CD8-positive, alpha-beta memory T cell (primary cell): ENCODE measurements at places on chromosomes 13 and 19. TPM values are rescaled to one million over a fixed set of nuclear protein-coding genes. Genes with fewer than 3 reads are reported as not detected.

Gene MISP3
- 1.00 TPM for total RNA-seq

Gene CLEC17A
- total RNA-seq = 0.72 TPM

Gene ITGBL1
- not detected for total RNA-seq

Gene FCGBP
- total RNA-seq = 7.0 TPM

Gene MAB21L1
- not detected for total RNA-seq

Gene OR7C2
- total RNA-seq = not detected

Gene DHDH
- total RNA-seq = 0.42 TPM

Gene CEACAM1
- total RNA-seq = 0.46 TPM

Gene TEX101
- total RNA-seq = not detected

Gene MBD3L3
- total RNA-seq = not detected

Gene LRP3
- not detected for total RNA-seq

- H3K4me3 ChIP-seq = no peak overlapping the region
- H3K4me1 ChIP-seq = no peaks in the 10 kb centered on the region
- H3K27me3 ChIP-seq = no peaks in the 10 kb centered on the region
- no peak overlapping the region for H3K27ac ChIP-seq
- DNase-seq = no peak
Measured at GRCh38 chr13:93758575-93758974, 532.0 kb downstream of the GPC6 start.

- H3K4me1 ChIP-seq = no peaks in the 10 kb centered on the region
- H3K27ac ChIP-seq = no peak overlapping the region
- DNase-seq = no peak
- H3K36me3 ChIP-seq = no peaks in the 10 kb centered on the region
Measured at GRCh38 chr13:36098080-36098479, 33.1 kb downstream of the DCLK1 start.

DNA sequence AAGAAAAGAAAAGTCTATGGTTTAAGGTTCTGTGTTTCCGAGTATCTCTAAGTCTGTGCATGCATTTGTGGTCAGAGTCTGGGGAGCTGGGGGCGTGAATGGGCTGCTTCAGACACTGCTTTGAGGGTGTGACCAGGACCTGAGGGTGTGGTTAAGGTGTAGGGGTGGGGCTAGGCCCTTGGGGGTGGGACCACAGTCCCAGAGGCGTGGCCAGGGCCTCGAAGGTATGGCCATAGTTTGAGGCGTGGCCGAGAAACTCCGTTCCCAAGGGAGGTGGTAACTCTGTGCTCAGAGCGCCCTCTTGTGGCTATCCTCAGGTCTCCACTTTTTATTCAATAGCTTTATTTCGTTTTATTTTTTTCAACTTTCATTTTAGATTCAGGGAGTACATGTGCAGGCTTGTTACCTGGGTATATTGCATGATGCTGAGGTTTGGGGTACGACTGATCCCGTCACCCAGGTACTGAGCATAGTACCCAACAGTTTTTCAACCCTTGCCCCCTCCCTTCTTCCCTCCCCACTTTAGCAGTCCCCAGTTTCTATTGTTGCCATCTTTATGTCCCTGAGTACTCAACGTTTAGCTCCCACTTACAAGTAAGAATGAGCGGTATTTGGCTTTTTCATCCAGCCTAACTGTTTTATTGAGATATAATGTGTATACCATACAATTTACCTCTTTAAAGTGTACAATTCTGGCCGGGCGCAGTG is 7.0 kb upstream of the CBLC start:
- no peak overlapping the region for H3K4me3 ChIP-seq
- H3K4me1 ChIP-seq = peaks cover 8% of the 10 kb centered on the region
- peak; percentile 94 for DNase-seq

GRCh38 chr13:72204291-72204690 is 337.3 kb upstream of the DACH1 start:
- H3K27me3 ChIP-seq = no peaks in the 10 kb centered on the region
- no peak overlapping the region for H3K27ac ChIP-seq
- H3K4me3 ChIP-seq = no peak overlapping the region
- H3K4me1 ChIP-seq = no peaks in the 10 kb centered on the region
- DNase-seq = no peak

GRCh38 chr19:55303477-55303876 is 19.7 kb downstream of the BRSK1 start:
- H3K27me3 ChIP-seq = no peaks in the 10 kb centered on the region
- H3K4me1 ChIP-seq = peaks cover 14% of the 10 kb centered on the region
- DNase-seq = no peak

GRCh38 chr13:108752276-108752675 is 122.9 kb downstream of the MYO16 start:
- H3K27me3 ChIP-seq = no peaks in the 10 kb centered on the region
- no peak overlapping the region for H3K4me3 ChIP-seq
- DNase-seq = no peak
- H3K36me3 ChIP-seq = no peaks in the 10 kb centered on the region
- H3K4me1 ChIP-seq = no peaks in the 10 kb centered on the region

GRCh38 chr19:640606-641189 is 1.0 kb downstream of the FGF22 start:
- no peak overlapping the region for H3K27ac ChIP-seq
- DNase-seq = no peak
- no peaks in the 10 kb centered on the region for H3K27me3 ChIP-seq
- no peaks in the 10 kb centered on the region for H3K36me3 ChIP-seq
- H3K4me3 ChIP-seq = no peak overlapping the region

- H3K4me1 ChIP-seq = peaks cover 28% of the 10 kb centered on the region
- peaks cover 58% of the 10 kb centered on the region for H3K36me3 ChIP-seq
- no peak overlapping the region for H3K27ac ChIP-seq
- H3K4me3 ChIP-seq = no peak overlapping the region
Measured at GRCh38 chr13:114259374-114259773, 22.0 kb upstream of the UPF3A start.

- no peak overlapping the region for H3K4me3 ChIP-seq
- H3K27me3 ChIP-seq = no peaks in the 10 kb centered on the region
- no peaks in the 10 kb centered on the region for H3K4me1 ChIP-seq
- no peak for DNase-seq
Measured at GRCh38 chr19:5707576-5708575, 12.1 kb downstream of the LONP1 start.

DNA sequence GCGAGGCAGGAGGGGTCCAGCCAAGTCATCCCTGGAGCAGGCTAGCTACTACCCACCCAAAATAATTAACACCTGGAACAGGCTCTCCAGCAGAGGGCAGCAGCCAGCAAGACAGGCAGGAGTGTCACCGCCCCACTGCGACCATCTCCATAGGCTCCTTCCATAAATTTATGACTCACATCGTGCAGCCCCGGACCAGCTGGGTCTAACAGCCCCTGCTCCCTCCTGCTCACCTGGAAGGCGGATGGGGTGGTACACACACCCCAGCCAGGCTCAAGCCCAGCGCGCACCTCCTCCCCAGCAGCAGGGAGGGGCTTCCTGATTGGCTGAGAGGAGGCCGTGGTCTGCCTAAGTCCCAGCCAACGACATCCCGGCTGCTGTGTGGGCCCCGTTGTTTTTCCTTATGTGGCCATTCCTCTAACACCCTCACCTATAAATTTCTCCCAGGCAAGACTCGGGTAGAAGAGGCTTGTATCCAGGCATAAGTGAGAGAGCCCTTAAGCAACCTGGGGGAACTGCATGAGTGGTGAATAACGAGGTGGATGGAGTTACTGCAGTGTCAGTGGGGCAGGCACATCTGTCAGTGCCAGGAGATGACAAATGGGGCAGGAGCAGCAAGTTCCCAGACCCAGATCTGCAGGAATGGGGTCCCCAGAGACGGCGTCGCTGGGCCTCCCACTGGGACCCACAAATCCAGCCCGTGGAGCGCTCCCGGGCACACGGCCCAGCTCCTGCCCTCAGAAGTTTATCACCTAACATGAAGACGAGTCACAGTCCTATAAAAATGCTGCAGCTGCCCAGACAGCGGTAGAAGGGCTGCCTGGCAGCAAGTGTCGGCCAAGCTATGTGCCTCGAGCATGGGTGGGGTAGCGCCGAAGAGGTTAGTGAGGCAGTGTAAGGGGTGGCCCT is 43.1 kb downstream of the CEBPG start:
- no peak overlapping the region for H3K27ac ChIP-seq
- H3K36me3 ChIP-seq = no peaks in the 10 kb centered on the region
- DNase-seq = peak; percentile 44
- no peaks in the 10 kb centered on the region for H3K27me3 ChIP-seq
- peak overlapping the region; percentile 30 for H3K4me3 ChIP-seq

DNA sequence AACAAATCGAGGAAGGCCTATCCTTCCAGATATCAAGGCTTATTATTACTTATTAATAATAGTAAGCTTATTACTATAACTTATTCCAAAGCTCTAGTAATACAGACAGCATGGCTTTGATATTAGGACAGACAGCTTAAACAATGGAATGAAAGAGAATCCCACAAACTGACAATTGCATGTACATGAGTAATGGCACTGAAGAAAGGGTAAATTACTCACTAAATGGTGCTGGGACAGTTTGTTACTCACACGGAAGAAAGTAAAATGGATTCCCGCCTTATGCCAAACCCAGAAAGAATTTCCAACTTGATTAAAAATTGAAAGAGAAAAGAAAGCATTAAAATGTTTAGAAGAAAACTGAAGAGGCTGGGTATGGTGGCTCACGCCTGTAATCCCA is 60.3 kb downstream of the MIPEP start:
- no peaks in the 10 kb centered on the region for H3K36me3 ChIP-seq
- no peak overlapping the region for H3K4me3 ChIP-seq

GRCh38 chr19:17541184-17541759 is 14.2 kb upstream of the COLGALT1 start:
- H3K27ac ChIP-seq = no peak overlapping the region
- H3K27me3 ChIP-seq = no peaks in the 10 kb centered on the region
- no peak overlapping the region for H3K4me3 ChIP-seq
- no peaks in the 10 kb centered on the region for H3K36me3 ChIP-seq
- H3K4me1 ChIP-seq = peaks cover 10% of the 10 kb centered on the region

GRCh38 chr13:98796798-98797197 is 44.3 kb upstream of the SLC15A1 start:
- H3K27ac ChIP-seq = no peak overlapping the region
- DNase-seq = no peak
- H3K27me3 ChIP-seq = no peaks in the 10 kb centered on the region

GRCh38 chr13:112779856-112780604 is 90.2 kb downstream of the ATP11A start:
- no peak overlapping the region for H3K27ac ChIP-seq
- DNase-seq = no peak
- no peak overlapping the region for H3K4me3 ChIP-seq

GRCh38 chr13:107900775-107901174 is 314.6 kb downstream of the LIG4 start:
- no peak overlapping the region for H3K27ac ChIP-seq
- H3K4me1 ChIP-seq = no peaks in the 10 kb centered on the region
- H3K27me3 ChIP-seq = no peaks in the 10 kb centered on the region
- H3K4me3 ChIP-seq = no peak overlapping the region
- no peak for DNase-seq

DNA sequence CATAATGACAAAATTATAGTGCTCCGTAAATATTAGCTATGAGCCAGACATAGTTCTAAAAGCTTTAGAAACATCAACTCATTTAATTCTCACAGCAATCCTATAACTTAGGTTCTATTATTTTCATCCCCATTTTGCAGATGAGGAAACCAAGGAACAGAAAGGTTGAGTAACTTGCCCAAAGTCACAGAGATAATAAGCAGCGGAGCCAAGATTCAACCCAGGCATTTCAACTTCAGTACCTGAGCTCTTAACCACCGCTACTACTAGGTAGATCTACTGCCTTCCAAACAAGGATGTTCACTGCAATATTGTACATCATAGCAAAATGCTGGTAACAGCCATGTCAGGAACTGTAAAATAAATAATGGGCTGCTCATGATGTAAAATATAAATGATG is 39.9 kb downstream of the ELF1 start:
- no peaks in the 10 kb centered on the region for H3K36me3 ChIP-seq
- H3K4me3 ChIP-seq = peak overlapping the region; percentile 81
- peaks cover 53% of the 10 kb centered on the region for H3K4me1 ChIP-seq
- DNase-seq = no peak

- peak; percentile 40 for DNase-seq
- H3K4me1 ChIP-seq = no peaks in the 10 kb centered on the region
- H3K4me3 ChIP-seq = no peak overlapping the region
- H3K27me3 ChIP-seq = no peaks in the 10 kb centered on the region
Measured at GRCh38 chr13:113118261-113119021, 4.2 kb upstream of the F10 start.

DNA sequence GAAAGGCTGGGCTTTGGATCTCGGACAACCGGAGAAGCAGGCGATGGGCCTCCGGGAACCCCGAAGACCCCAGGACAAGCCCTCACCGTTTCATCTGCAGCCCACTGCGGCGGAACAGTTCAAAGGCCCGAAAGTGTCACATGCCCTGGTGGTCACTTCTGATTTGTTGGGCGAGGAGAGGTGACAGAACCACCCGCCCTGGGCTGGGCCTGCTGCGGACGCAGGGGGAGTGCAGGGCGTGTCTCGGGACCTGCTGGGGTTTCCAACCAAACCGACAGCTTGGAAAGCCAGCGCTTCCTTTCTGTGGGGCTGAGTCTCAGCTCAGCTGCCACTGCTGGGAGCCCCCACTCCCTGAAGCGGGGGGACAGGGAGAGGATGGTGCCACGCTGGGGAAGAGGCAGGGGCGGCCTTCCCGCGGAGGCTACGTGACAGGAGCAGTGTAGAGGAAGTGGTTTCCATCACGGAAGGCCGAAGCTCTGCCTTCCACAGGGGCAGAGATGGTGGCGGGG is 22.8 kb upstream of the ZBTB7A start:
- no peaks in the 10 kb centered on the region for H3K27me3 ChIP-seq
- H3K36me3 ChIP-seq = no peaks in the 10 kb centered on the region
- DNase-seq = peak; percentile 37
- H3K4me3 ChIP-seq = peak overlapping the region; percentile 49
- H3K27ac ChIP-seq = peak overlapping the region; percentile 62

- H3K27ac ChIP-seq = no peak overlapping the region
- DNase-seq = no peak
- no peaks in the 10 kb centered on the region for H3K27me3 ChIP-seq
- no peaks in the 10 kb centered on the region for H3K4me1 ChIP-seq
- no peak overlapping the region for H3K4me3 ChIP-seq
Measured at GRCh38 chr13:41660411-41660810, 203.1 kb downstream of the RGCC start.

DNA sequence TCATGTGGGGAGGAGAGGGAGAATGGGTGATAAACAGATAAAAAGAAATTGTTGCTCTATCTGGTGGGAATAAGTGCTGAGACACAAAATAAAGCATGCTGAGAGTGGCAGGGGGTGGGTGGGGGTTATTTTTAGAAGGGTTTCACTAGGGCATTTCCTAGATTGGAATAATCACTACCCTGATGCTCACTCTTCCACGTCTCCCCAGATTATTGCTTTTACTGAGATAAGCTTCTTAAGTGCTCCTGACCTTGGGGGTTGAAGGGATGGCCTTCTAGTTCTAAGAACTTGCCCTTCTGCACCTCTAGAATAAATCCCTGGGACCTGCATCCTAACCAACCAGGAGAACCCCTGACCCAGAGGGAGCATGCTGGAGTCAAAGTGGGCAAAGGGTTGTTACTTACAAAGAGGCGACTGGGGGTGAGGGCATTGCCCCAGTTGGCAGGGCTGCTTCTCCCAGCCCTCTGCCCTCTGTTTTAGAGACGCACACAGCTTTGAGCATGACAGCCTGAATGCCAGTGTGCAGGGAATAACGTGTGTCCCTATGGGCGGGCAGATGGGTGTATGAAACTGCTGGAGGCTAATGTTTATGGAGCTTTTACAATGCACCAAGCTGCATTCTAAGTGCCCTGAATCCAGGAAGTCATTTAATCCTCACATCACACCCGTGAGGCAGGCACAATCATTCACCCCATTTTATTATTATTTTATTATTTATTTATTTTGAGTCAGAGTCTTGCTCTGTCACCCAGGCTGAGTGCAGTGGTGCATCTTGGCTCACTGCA is 743 bp downstream of the RDH8 start:
- peaks cover 5% of the 10 kb centered on the region for H3K27me3 ChIP-seq
- H3K4me3 ChIP-seq = no peak overlapping the region
- no peaks in the 10 kb centered on the region for H3K36me3 ChIP-seq
- no peak for DNase-seq
- no peak overlapping the region for H3K27ac ChIP-seq
- H3K4me1 ChIP-seq = peaks cover 5% of the 10 kb centered on the region
